ENCODE measurements at places on chromosomes 2 and 18.

- no peak for DNase-seq
Measured at GRCh38 chr2:174048243-174048642, 83.1 kb upstream of the SP3 start.

GRCh38 chr2:105432044-105432399, 33.2 kb upstream of the FHL2 start:
- DNase-seq = no peak

GRCh38 chr2:156480376-156480775, 44.2 kb downstream of the GPD2 start:
- DNase-seq = no peak

DNA sequence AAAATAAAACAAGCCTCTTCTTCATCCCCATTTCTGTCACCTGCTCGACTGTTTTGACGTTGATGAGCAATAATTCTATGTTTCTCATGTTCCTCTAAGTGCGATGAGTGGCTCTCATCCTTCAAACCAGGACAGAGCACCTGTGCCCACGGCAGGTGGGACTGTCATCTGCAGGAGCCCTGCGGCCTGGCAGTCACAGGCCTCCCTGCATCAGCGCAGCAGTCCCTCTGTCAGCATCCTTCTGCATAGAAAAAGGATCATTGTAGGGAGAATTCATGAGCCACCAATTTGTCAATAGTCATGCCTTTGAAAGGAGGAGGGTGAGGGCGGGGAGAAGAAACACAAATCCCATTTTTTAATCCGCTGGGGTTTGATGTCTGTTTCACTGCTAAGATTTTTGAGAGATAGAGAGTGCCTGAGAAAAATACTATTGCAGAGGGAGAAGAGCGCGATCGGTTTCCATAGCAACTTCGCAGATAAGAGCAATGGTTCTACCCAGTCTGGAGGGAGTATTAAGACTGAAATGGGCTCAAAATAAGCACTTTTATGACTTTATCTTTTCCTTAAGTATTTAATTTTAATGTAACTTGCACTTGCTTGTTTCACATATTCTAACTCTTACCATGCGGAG, 234.3 kb upstream of the NCKAP5 start:
- DNase-seq = no peak

DNA sequence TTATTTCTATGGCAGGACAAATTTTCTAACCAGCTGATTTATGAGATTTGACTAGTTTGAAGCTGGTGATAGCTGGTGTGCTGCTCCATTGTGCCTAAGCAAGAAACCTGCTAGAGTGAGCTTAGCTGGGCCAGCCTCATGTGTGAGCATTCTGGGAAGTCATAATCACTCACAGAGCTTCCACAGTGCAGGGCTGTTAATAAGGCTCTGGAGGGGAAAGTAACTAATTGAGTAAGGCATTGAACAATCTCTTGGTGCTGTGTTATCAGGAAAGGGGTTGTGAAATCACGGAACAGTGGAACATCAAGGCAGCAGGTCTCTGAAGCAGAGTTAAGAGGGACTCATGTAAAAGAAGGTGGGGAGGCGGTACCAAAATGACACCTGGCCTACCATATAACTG, 772.6 kb downstream of the MBD2 start:
- DNase-seq = no peak

DNA sequence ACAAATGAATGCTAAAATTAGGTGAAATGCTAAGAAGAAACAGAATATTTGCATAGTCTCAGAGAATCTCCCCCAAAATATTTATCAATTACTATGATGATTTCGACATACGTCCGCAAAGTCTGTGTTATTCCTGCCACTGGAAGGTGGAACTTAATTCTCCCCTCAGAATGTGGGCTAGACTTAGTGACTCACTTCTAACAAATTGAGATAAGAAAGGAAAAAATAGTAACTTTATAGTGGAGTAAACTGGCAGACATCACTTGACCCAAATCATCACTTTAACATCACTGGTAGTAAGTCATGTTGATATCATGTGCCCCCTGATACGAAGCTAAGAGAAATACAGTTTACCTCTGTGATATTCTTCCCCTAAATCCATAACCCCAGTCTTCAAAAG, 23.5 kb downstream of the HADHB start:
- no peak for DNase-seq

DNA sequence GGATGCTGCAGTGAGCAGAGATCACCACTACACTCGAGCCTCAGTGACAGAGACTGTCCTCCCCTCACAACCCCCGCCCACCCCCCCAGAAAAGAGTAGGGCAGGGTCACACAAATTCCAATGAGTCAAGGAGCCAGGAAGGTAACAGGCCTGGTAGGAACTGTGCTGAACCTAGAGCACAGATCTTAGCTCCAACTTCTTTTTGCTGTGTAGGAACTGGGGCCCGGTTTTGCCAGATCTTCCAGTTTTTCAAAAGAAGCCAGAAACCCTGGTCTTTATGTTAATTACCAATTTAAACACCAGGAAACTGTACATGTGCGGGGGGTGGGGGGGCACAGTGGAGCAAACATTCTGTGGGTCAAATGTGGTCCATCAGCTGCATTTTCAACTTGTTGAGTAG, 71.0 kb downstream of the PRPF40A start:
- no peak for DNase-seq

- DNase-seq = no peak
Measured at GRCh38 chr2:60527762-60528161, 25.7 kb downstream of the BCL11A start.

DNA sequence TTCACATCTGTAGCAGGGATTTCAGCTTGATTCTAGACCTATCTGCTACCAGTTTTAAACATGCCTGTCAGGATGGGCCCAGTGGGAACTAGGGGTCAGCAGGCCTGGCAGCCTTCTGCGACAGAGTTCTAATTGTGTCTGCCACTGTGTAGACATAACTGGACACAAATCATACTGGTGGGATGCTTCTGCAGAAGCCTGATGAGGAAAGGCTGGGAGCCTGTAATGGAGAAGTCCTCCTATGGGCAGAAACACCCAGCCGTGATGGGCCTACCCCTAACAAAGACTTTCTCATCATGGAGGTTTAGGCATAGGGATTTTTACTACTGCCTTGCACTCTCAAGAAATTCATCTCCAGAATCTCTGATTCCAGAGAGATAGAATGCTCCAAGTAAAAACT, 166.9 kb downstream of the PDE11A start:
- no peak for DNase-seq

- no peak for DNase-seq
Measured at GRCh38 chr2:118669654-118670053, 177.8 kb downstream of the EN1 start.

DNA sequence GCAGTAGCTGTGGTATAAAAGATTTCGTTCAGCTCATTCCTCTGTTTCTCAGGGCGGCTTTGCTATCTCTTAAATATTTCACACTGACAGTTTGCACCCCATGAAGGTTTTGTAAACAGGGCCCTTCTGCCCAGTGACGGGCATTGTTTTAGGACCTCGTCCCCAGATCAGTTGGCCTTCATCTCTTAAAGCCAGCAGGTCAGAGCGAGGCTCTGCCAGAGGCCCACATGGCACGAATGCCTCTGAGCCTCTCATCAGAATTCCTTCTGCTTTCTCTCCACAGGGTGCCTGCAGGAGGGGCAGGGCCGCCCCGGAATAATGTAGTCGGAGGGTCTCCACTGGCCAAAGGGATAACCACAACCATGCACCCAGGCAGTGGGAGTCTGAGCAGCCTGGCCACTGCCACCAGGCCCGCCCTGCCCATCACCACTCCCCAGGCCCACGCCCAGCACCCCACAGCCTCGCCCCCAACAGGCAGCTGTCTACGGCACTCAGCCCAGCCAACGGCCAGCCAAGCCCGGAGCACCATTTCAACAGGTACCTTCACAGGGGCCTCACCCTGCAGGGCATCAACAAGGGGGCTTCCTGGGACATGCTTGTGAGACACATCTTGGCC, 177.0 kb downstream of the SEPTIN10 start:
- no peak for DNase-seq

DNA sequence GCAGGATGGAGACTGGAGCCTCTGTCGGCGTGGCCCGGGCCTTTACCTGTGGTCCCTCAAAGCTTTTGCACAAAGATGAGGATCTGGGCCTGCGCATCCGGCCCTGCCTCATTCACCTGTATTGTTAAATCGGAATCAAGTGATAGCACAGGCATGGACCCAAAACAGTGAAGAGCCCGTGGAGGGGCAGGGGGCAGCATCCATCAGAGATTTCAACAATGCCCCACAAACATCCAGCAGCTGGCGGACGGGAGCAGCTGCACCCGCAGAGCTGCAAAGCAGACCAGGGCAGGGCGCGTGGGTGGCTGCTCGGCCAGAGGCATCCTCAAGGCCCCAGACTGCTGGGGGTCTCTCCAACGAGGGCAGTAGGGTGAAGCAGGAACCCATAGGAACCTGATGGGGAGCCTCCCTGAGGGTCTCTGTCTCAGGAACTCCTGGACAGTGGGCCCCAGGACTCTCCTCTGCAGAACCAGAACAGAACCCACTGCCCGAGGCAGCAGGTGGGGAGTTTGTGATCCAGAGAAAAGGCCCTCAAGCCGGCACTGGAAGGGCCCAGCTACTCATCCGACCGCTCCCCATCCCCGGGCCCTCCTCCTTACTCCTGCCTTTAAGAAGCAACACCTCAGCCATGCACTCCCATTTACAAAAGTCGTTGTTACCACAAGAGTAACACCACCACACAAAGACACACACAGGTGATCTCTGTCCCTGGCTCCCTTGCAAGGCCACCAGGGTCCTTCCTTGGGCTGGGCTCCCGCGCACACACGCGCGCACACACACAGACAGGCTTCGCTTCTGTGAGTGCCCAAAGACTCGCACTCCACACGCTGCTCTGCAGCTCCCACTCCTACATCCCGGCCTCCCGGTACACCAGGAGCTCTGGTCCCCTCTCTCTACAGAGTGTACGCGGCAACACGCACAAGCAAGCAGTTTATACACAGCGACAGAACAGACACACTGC, 28.8 kb downstream of the HDAC4 start:
- no peak for DNase-seq

DNA sequence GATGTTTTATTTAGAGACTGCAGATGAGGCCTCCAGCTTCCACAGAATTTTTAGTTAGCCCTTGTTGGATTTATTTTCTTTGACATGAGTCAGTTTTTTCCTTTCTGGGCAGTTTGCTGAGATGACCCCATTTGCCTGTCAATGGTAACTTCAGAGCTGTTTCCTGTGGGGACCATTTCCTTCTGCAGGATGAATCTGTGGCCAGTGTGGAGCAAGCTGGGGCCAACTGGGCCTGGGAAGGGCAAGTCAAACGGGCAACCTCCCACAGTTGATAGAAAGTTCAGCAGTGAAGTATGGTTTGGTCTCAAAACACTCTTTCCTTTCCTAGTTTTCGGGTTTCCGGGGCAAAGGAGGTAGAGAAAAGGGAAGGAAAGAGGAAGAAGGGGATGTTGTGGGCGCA, 291.4 kb upstream of the NRP2 start:
- DNase-seq = no peak

DNA sequence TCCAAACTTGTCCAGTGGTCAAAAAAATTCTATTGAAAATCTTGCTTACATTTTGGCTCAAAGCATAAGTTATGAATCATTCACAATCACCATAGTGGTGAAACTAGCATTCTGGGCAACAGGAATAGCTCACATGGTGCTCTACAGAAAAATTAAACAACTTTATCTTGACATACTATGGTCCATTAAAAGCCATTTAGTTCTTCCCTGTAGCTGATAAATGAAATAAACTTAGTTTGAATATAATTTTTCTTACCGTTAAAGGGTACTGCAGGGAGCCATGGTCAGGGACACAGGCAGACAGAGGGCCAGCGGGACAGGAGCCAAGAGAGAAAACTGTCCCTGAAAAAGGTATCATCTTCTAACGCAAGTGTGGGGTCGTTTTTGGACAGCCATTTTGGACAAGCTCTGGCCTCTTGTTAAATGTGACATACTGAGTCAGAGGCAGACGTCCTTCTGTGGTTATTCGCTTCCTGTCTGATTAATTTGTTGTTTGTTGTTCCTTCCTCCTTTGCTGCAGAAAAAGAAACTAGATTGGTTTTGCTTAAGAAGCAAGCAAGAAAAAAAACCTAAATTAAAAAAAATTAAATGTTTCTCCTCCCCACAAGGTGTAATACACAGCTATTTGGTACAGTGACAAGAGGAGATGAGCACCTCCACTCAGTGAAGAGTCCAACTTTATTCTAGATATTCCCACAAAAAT, at the start of gene WIPF1:
TSS of gene WIPF1 (minus strand) at position 460 of the 703 bp plus-strand sequence. CDS start 12,231 bp downstream, outside the sequence.
- no peak for DNase-seq

DNA sequence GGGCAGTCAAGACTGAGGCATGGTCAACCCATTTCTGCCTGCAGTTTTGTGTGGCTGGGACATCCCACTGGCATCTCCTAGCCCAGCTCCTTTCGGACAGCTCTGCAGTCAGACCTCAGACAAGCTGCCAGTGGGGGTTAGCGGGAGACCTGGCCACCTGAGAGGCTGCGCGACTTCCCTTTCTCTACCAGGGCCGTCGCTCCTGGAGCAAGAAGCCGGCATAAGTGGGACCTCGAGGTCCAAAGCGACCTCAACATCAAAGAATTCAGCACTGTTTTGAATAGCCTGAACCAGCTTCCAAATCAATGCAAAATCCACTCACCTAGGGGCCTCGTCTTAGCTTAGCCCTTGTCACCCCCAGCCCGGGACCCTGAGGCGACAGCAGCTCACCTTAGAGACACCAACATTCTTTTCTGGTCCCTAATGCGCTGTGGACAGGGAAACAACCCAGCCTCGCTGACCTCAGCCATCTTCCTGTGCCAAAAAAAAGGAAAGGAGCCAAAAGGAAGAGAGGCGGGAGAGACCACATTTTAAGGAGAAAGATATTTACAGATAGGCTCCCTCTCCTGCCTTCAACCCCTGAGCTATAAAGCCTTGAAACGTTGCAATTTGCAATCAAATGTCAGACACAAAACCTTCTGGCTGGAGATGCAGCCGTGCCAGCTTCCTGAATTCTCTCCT, 81.2 kb downstream of the GFPT1 start:
- no peak for DNase-seq

DNA sequence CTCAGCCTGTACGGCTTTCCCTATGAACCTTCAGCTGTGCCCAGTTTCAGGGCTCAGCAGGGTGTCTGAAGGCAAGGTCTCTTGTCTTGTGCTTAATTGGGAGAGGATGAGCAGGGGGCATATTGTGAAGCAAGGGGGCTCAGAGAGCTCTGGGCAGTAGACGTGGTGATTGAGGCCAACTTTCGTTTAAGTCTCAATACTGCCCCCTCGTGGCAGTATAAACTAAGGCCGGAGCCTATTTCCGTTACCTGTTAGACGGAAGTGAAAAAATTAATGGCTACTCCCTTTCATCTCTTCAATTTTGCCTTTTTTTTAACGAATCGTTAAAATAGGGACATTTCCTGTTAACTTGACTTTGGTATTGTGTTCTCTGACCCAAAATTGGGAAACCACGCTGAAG, 193.4 kb downstream of the TDRD15 start:
- DNase-seq = no peak

DNA sequence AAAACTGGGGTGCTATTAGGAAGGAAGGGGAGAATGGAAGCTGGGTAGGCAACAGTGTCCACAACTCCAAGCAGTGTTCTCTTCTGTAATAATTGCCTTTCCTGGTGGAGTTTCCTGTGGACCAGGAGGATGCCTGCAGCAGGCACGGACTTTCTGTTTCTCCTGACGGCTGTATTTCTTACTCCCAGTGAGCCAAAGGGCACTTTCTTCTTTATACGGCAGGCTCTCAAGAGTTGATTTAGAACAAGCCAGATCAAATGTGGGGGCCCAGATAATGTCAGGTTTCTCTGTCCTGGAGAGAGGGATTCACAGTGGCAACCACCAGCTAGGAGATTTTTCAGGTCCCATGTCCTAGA, 13.0 kb upstream of the PROC start:
- no peak for DNase-seq

- no peak for DNase-seq
Measured at GRCh38 chr18:48121752-48122151, 191.3 kb upstream of the SMAD2 start.

- no peak for DNase-seq
Measured at GRCh38 chr18:79483971-79484491, 88.3 kb downstream of the NFATC1 start.

GRCh38 chr18:37487400-37487867, 78.2 kb downstream of the CELF4 start:
- DNase-seq = no peak
